ENCODE measurements at places on chromosomes 2 and 18.

DNA sequence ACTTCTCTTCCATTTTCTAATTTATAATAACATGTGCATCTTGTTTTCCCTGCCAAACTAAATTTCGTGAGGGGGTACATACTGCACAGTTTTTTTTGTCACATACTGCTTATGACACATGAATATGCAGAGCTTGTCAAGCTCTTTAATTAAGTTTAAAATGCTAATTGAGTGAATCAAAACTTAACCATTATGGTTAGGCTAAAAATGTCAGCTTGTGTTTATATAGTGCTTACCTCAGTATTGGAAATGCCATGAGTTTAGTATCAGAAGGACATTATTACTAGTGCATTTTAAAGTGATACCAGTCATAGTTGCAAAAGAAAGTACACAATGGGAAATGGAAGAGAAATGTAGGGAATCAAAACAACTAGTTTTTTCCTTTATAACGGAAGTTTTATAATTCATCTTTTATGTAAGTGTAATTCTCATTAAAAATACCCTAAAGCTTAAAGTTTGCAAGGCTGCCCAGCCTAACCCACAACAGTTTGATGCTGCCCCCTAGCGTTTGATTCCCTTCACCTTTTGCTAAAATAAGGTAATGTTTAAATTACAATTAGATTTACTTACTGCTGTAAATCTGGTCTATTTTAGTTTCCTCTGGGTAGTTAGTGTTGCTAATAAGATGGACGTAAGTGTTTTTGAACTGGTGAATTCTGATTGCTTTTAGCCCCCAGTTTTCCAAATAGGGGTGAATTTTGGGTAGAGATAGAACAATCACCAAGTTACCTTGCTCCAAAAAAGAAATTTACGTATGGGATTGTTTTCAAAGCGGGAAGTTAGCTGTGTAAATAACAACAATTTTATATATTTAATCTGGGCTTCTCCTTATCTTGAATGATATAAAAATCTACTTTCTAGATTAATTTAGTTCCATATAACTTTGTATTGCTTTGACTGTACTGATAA, 3.2 kb downstream of the SLC39A10 start:
- DNase-seq = peak; percentile 91

DNA sequence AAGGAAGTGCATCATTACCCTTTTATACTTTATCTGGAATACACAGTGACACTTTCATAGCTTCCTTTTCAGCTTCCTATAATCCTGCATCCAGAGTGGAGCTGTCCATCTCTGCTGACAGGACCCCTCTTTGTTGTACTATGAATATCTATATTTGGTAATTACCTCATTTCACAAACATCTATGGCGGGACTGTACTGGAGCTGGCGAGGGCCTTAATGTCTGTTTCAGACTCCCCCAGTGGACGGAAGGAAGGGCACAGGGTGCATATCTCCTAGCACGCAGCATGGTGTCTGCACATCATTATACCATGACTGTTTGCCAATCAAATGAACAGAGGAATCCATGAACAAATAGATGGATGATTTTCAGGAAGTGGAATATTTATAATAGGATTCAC, 142.3 kb downstream of the SOX11 start:
- no peak for DNase-seq

DNA sequence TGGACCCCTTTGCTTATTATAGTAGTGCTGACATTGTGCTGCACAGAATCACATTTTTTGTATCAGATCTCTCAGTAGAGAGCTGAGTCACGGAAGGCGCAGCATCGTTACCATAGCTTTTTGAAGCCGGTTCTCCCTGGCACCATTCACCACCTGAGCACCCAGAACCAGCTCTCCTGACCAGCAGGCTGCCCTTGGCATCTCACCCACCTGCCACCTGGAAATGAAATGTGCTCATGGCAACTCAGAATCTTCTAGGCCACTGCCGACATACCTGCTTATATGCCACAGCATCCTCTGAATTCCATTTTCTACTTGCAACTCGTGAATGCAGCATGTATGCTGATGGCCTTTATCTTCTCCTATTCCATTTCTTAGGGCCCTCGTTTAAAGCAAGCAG, 62.7 kb downstream of the COA5 start:
- DNase-seq = no peak

DNA sequence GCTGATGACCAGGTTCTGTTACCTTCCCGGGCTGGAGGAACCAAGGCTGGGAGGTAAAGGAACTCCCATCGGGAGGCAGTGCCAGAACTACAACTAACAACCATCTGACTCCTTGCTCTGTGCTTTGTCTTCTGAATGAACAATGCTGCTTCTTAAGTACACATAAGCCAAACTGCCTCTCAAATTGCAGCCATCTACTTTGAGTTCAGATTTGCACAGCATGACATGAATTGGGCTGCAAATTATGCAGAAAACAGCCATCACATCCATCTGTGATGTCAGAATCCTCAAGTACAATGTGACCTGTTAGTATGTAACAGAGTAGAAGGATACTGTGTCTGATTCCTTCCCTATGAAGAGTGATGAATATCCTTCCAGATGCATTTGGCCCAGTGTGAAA, 290.6 kb downstream of the ZNF521 start:
- DNase-seq = no peak

- peak; percentile 74 for DNase-seq
Measured at GRCh38 chr2:187581125-187581896, 27.1 kb upstream of the TFPI start.

DNA sequence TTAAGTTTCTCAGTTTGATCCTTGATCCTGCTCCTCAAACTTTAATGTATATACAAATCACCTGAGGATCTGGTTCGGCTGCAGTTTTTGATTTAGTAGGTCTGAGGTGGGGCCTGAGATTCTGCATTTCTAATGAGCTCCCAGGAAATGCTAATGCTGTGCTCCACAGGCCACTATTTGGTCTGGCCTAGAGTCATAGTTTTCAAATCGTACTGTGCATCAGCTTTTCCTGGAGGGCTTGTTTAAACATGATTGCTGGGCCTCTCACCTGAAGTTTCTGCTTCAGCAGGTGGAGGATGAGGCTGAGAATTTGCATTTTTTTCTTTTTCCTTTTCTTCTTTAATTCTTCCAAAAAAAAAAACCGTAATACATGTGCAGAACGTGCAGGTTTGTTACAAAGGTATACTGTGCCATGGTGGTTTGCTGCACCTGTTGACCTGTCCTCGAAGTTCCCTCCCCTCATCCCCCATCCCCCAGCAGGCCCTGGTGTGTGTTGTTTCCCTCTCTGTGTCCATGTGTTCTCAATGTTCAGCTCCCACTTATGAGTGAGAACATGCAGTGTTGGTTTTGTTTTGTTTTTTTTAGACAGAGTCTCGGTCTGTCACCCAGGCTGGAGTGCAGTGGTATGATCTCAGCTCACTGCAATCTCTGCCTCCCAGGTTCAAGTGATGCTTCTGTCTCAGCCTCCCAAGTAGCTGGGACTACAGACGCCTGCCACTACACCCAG, 42.2 kb upstream of the CD28 start:
- DNase-seq = no peak

DNA sequence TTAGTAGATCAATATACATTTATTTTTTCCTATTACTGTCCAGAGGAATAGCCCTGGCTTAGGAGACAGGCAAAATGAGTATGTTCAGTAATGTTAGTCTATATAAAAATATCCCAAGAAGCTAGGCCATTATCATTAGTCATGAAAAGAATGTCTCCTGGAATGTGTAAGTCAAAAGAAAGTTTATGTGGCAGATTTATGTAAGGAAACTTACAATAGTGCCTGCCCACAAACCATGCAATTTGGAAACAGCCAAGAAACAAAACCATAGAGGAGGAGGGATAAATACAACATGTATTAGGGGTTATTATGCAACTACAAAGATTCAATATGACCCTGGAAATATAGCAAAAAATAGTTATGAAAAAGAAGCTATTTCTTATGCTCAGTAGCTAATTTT, 96.3 kb downstream of the NOL4 start:
- DNase-seq = no peak

GRCh38 chr2:71851094-71851750, 296.4 kb downstream of the CYP26B1 start:
- no peak for DNase-seq

DNA sequence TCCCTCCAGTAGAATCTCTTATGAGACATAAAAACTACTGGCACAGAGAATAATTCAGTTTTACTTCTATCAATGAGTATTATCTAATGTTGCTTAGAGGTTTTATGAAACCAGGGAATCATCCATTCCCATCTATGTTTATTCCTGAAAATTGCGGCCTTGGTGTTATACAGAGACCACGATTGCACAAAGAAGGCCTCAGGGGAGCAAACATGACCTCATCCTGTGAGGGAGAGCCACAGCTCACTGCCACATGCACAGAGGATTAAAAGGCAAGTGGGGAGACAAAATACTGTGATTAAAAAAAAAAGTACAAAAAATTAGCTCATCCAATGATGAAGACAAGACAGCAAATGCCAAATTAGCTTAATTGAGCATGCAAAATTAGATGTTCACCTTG, 111.8 kb upstream of the SLC35G4 start:
- DNase-seq = no peak
